ENCODE measurements at places on chromosomes 13 and 19.
A peak's percentile ranks its signal among the peaks of the same experiment; 100 is the strongest.

GRCh38 chr19:6217752-6218334, 61.9 kb downstream of the MLLT1 start:
- no peak for DNase-seq

DNA sequence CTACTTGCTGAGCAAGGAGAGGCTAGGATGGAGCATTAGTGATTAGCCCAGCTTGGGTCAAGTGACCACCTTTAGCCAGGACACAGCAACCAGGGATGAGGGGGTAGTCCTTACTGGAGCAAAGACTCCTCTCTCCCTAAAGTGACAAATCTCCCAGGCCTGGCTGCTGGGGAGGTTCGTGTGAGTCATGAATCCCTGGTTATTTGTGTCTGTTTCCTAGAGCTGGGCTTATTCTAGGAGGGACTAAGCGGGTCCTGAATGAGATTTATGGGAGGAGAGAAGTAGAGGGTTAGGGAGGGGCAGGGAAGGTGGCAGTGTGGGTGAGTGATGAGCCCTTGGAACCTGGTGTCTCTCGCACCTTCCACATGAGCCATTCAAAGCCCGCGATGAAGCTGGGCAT, 487.3 kb downstream of the TSHZ3 start:
- DNase-seq, result no peak

GRCh38 chr19:18793144-18794028, 2.3 kb upstream of the COMP start:
- DNase-seq, result no peak

DNA sequence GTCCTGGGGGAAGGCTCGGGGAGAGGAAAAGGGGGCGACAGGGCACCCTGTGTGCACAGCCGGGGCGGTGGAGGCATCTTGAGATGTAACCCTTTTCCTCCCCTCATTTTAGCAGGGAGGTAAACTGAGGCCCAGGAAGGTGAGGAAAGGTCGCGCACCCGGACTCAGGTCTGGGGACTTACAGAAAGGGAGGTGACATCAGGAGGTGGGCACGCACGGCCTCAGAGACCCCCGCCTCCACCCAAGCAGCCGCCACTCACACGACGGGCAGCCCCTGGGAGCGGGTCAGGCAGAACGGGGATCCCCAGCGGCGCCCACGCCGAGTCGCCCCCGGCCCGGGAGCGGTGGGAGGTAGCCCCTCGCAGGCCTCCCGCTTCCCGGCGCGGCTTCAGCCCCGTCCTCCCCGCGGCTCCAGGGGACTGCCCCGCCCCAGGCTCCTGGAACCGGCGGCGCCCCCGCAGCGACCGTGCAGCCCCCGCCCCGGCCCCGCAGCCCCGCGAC, 477 bp downstream of the PIP5K1C start:
- DNase-seq, result no peak

- no peak for DNase-seq
Measured at GRCh38 chr13:99197117-99197651, 3.5 kb upstream of the UBAC2 start.

DNA sequence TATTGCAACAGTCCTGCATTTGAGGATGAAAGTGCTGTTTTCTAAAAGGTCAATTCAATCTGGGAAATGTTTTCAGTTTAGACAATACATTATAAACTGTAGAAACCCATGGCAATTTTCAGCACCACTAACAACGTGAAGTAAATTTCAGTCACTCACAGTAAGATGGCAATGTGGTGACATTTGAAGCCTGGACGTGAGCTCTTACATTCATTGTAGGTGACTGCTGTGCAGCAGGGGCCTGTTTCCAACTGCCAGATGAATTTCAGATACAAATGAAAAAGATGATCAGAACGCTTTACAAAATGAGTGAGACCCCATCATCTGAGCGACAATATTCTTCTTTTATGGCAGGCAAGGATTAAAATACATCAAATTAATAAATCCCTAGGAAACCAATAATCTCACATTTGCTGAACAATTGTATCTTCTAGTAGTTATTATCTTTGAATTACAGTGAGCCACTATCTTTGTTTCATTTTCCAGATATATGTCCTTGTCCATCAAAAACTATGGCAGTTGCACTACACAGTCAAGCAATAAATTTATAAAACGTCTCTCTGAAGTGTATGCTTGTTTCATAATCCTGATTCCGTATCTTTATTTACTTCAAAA, 1816.8 kb downstream of the OLFM4 start:
- no peak for DNase-seq

- DNase-seq, result no peak
Measured at GRCh38 chr13:51311231-51311630, 28.3 kb upstream of the SERPINE3 start.

GRCh38 chr13:36006347-36006746, 124.8 kb downstream of the DCLK1 start:
- no peak for DNase-seq

DNA sequence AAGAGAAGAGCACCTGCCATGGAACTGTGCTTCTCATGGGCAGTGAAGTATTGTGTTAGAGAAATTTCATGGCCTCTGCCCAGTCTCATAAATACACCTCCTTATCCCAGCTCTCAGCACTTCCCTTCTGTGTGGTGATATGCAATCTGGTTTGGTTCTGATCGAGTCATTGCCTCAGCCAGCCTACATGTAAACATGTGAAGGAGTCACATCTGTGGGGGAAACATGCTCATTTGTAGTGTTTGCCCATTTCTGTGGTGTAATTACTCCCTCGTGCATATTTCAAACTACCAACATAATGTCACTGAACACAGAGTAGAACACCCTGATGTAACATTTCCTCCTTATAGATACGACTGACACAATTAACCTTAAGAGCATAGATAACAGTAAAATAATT, 183.0 kb downstream of the DCT start:
- no peak for DNase-seq

DNA sequence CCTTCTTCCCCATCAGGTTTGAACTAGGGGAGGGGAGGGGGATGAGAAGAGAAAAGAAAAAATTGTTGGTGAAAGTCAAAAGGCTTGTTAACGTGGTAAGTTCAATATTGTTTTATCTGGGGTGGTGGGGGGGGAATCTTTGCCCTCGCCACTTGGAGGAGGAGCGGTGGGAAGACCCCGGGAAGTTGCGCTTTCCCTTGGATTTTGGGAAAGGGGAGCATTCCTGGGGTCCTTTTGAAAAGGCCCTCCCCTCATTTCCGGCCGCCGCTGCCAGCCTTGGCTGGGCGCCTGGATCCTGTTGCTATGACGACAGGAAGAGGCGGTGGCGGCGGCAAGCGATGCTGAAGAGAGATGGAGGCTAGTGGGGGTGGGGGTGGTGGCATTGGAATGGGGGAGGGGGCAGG, 4.6 kb upstream of the CACNG8 start:
- no peak for DNase-seq

GRCh38 chr13:69199664-69200063, 908.0 kb upstream of the ATXN8OS start:
- DNase-seq, result no peak

DNA sequence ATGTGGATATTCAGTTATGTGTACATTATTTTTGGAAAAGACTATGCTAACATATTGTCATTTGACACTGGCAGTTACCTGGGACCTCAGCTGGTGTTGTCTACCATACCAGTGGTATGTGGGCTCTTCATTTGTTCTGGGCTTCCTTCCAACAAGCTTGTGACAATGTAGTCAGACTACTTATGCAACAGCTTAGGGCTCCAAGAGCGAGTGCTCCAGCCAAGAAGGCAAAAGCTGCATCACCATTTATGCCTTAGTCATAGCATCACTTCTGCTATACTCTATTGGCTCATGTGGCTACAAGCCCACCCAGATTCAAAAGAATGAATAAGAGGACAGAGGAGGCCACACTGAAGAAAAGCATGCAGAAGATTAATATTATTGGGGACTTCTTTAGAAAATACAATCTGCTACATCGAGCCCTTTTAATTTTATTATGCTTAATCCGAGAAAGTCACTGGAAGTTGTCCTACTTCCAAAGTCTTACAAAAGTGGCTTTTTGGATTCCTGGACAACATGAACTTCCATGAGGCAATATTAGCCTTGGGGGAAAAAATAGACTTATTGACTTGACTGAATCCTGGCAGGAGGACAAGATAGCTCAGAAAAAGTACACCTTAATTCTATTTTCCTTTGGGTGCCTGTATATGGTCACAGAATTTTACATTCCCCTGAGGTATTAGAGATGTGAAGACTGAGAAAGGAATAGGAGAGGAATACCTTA, 529.4 kb upstream of the HTR2A start:
- DNase-seq, result no peak

- DNase-seq, result no peak
Measured at GRCh38 chr19:55703790-55704215, 28.8 kb downstream of the EPN1 start.

- no peak for DNase-seq
Measured at GRCh38 chr13:112639521-112639920, 50.3 kb upstream of the ATP11A start.

- DNase-seq, result no peak
Measured at GRCh38 chr13:31835932-31836331, 96.6 kb downstream of the RXFP2 start.

- peak; percentile 94 for DNase-seq
Measured at GRCh38 chr19:1000095-1000494, at the start of gene GRIN3B. Gene GRIN3B (plus strand): TSS chr19:1000419. CDS start chr19:1000438, 19 bp downstream.

DNA sequence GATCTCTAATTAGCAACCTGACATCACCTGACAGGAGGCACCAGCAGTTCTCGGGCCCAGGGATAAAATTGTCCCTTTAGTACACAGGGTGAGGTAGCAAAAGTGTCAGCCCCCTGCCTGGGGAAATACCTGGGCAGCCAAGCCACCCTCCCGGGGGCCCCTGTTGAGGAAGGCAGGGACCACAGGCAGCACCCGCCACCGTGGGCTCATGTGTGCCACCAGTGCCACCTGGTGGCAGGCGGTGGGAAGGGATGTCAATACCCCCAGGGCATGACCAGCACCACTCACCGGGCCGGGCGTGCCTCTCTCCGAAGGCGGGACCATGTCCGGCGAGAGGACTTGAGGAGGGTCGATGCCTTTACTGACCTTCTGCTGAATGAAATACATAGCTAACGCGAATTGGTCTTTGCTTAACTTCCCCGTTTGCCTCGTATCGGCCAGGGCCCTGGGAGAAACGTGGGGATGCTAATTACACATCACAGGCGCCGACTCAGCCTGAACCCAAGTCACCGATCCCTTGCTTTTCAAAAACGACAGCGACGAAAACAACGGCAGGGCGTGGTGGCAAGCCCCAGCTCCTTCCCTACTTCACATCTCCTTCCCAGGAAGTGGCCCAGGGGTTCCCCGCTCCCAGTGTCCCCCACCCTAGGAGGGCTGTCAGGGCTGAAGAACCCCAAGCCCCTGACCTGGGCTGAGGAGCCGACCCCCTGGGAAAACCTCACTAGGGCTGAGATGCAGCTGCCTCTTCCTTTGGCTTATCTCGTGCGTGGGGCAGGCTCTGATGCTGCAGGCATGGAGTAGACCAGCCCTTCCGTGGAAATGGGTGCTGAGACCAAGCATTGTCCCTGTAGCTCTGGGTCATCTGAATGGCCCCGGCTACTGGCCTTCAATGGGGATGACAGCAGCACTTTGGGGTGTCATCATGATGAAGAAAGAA, 53.8 kb downstream of the EPS15L1 start:
- DNase-seq, result peak; percentile 92

DNA sequence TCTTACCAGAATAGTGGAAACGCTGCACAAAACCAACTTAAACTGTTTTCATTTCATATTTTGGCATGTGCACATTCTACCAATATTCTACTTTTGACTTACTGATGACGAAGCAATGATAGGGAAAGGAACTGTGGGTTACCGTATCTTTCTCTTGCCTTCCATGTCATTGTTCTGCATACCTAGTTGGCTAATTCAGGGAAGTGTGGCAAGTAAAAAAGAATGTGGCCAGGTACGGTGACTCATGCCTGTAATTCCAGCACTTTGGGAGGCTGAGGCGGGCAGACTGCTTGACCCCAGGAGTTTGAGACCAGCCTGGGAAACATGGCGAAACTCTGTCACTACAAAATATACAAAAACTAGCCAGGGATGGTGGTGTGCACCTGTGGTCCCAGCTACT, 108.2 kb downstream of the SIPA1L3 start:
- no peak for DNase-seq

GRCh38 chr13:29496241-29496712, 99.2 kb downstream of the SLC7A1 start:
- no peak for DNase-seq

DNA sequence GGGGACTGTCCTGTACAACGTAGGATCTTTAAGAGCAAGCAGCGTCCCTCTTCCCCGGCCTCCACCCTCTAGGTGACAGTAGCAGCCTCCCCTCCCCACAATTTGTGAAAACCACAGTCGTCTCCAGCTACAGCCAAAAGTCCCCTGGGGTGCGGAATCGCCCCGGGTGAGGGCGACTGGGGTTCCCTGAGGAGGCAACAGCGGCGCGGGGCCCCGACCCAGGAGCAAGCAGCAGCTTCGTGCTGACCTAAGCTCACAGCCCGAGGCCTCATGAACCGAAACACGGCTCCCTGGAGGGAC, 322 bp downstream of the ZNF558 start:
- no peak for DNase-seq

GRCh38 chr19:2043251-2043641, 7.8 kb downstream of the MKNK2 start:
- no peak for DNase-seq

DNA sequence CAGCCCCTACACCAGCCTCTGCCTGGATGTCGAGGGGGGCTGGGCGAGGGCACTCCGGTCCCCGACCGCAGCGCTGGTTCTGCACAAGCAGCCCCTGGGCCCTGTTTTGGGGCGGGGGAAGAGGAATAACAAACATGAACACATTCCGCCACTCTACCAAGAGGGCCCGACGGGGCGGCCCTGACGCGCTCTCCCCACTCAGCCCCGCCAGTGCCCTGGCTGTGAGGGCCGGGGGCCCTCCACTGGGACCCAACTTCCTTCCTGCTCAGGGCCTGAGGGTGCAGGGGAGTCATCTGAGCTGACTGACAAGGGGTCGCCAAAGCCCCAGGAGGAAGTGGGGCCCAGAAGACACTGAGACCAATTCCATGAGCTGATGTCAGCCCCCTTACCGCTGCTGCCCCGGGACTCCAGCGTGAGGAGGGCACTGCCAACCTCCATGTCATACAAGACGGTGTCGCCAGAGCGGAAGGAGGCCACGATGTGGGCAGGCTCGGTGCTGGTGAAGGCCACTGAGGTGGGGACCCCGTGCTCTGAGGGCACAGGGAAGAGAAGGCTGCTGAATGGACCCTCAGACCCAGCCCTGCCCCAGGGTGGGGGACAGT, 5.6 kb upstream of the PRKD2 start:
- DNase-seq, result no peak

- no peak for DNase-seq
Measured at GRCh38 chr13:60690604-60691003, 293.6 kb downstream of the TDRD3 start.

All from D721Med (cell line).